ENCODE measurements at places on chromosomes 5 and 9.

DNA sequence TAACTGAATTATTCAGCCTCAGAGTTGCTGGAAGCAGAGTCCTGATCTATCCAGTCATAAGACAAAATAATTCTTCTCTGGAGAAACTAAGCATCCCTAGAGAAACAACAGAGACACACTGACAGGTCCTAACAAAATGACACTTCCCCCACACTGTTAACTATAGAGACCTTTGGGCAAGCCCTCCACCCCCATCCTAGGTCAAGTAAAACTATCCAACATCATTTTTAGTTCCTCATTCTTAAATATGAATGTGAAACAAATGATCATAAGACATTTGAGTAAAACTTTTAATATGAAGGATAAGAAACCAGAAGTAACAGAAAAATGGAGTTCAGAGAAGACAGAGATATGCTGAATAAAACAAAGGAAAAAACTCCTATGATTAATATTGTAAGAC lies 30.9 kb downstream of the CNTLN start:
- DNase-seq = no peak

GRCh38 chr5:129963359-129963758 lies 59.1 kb downstream of the CHSY3 start:
- peak; percentile 26 for DNase-seq

DNA sequence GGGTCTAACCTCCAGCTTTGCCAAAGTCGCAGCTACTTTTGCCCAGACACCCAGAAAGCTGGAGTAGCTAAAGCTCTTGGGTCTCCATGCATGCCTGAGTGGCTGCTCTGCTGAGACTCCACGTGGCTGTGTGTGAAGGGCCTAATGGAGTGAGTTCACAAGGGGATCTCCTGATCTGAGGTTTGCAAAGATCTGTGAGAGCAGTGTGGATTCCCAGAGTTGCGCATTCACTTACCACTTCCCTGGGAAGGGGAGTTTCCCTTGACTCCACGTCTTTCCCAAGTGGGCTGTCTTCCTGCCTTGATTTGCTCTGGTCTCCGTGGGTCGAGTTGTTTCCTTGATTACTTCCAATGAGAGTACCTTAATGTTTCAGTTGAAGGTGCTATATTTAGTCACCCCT lies 17.6 kb upstream of the CDKN2B start:
- no peak for DNase-seq

GRCh38 chr5:31993165-31993961 lies 180.8 kb downstream of the GOLPH3 start:
- peak; percentile 54 for DNase-seq

DNA sequence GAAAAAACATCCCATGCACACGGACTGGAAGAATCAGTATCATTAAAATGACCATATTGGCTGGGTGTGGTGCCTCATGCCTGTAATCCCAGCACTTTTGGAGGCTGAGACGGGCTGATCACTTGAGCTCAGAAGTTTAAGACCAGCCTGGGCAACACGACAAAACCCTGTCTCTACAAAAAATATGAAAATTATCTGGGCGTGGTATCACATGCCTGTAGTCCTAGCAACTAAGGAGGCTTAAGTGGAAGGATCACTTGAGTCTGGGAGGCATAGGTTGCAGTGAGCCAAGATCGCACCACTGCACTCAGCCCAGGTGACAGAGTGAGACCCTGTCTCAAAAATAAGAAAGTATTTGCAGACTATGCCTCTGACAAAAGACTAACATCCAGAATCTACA lies 68.4 kb downstream of the TTC39B start:
- no peak for DNase-seq

- no peak for DNase-seq
Measured at GRCh38 chr9:2377117-2377516, 244.5 kb upstream of the VLDLR start.

All from RPMI7951 (cell line).